CD4-positive, alpha-beta T cell (primary cell): ENCODE measurements at places on chromosomes 13 and 19.

DNA sequence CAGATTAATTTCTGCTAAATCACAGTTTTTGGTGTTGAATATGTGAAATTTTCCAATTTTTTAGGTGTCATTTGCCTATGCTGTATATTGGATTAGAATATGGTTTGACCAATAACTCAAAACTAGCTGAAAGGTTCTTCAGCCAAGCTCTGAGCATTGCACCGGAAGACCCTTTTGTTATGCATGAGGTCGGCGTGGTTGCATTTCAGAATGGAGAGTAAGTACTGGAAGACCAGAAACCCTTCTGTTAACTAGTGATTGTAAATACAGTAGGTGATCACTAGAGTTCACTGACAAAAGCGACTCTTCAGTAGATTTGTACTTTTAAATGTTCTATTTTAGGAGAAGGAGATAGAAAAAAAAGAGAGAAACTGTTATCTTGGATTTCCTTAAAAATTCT lies 22.3 kb downstream of the CDC16 start:
- no peak for DNase-seq

DNA sequence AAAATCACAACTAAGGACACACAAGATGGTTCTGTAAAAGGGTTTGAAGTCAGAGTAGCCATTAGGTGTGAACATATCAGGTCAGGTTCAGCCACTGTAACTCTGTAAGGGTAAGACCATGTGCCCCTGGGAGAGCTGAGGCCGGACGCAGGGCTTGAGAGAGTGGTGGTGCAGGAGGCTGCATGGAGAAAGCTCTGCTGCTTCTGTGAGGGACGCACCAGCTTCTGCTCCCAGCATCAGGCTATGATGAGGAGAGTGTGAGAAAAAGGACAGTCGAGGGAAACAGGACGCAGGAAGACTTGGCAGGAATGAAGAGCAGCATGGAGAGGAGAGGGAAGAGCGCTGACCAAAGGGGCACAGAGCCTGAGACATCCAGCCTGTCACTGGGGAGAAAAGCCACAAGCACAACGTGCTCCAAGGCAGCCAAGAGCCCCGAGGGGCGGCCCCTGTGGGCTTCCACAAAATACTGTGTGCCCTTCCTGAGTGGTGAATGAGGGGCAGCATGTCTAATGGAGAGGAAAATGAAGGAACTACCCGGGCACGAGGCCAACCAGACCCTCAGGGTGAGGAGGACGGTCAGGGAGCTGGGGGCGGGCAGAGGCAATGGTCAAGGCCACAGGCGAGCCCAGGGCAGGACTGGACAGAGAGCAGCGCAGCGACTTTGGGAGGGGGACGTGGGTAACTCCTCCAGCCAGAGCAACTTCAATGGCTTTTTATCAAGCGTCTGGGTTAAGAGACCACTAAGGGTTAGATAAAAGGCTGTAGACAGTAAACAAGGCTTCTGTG lies 107.7 kb downstream of the COL4A1 start:
- no peak for DNase-seq

GRCh38 chr13:21965095-21965494 lies 294.2 kb downstream of the FGF9 start:
- DNase-seq = no peak

DNA sequence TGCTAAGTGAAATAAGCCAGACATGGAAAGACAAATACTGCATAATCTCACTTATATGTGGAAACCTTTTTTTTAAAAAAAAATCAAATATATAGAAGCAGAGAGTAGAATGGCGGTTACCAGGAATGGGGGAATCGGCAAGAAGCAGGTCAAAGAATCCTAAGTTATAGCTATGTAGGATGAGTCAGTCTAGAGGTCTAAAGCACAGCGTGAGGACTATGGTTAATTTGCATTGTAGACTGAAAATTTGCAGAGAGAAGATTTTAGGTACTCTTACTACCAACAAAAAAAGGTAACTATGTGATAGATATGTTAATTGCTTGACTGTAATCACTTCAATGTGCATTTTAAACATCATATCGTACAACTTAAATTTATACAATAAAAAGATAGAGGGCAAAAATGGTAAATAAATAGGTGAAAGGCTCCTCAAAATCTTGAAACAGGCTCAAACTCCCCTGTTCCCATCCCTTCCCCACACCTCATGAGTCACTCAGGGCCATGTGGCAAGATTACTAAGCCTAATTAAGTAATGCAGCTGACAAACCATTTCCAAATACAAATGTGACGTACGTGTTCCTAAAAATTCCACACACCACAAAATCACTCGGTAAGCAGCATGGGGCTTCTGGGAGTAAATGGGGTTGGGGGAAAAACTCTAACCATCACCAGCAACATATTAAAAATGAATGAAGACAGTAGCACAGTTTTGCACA lies 159.0 kb downstream of the USP12 start:
- no peak for DNase-seq

DNA sequence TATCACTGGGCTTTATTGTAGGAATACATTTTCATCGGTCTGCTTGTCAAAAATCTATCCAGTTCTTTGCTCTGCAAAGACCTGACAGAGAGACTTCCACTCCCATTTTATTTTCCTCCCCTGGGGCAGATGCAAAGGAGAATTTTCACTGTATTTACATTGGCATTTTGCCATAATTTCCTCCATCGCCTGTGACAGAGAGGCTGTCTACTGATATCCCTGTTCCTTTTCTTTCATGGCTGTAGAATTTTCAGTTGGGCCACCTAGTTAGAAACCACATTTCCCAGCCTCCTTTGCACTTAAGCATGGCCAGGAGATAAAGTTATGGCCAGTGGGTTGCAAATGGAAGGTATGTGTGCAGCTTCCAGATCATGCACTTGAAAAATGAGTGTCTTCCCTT lies 89.3 kb downstream of the NUFIP1 start:
- no peak for DNase-seq

DNA sequence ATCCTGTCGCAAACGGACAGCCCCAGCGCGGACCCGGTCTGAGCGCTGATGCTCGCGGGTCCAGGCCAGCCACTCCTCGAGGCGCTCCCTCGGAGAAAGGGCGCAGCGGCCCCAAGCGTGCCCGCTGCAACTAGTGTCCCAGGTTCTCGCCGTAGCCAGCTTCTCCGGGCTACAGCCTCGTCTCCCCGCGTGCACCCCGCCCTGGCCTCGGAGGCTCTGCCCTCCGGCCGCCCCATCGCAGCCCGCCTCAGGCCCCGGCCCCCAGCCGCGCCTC lies 487 bp downstream of the FLT1 start:
- DNase-seq = no peak

DNA sequence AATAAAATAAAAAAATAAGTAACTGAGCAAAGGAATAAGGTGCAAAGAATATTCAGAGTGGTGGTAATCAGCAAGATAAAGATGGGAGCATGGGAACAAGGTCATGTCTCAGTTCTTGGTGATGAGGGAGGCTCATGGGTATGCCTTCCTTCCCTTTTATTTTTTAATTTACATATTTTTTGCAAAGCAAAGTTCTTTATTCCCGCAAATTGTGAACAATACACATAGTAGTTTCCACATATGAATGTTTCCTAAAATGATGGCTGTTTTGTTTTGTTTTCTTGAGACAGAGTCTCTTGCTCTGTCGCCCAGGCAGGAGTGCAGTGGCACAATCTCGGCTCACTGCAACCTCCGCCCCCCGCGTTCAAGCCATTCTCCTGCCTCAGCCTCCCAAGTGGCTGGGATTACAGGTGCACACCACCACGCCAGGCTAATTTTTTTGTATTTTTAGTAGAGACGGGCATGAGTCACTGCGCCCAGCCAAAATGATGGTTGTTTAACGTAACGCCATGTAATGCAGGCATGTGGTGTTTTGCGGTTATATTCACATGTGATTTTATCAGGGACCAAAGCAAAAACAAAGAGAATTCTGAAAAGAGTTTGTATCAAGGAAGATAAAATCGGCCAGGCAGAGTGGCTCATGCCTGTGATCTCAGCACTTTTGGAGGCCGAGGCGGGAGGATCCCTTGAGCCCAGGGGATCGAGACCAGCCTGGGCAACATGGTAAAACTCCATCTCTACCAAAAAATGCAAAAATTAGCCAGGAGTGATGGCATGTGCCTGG lies 4.5 kb upstream of the ADGRE2 start:
- no peak for DNase-seq

GRCh38 chr19:55493645-55494171 lies 5.5 kb downstream of the SSC5D start:
- DNase-seq = no peak

- no peak for DNase-seq
Measured at GRCh38 chr19:23905771-23906170, 8.9 kb upstream of the ZNF726 start.

DNA sequence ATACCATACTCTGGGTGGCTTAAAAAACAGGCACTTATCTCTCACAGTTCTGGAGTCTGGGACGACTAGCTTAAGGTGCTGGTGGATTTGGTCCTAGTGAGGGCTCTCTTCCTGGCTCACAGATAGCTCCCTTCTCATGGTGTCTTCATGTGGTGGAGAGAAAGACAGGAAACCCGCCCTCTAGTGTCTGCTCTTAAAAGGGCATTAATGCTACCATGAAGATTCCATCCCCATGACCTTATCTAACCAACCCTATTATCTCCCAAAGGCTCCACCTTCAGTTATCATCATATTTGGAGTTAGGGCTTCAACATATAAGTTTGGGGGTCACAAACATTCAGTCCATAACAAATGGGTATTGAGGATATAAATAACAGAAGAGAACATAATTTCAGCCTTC lies 139.4 kb downstream of the HS6ST3 start:
- DNase-seq = no peak

- no peak for DNase-seq
Measured at GRCh38 chr13:98557937-98558792, 18.7 kb downstream of the STK24 start.

DNA sequence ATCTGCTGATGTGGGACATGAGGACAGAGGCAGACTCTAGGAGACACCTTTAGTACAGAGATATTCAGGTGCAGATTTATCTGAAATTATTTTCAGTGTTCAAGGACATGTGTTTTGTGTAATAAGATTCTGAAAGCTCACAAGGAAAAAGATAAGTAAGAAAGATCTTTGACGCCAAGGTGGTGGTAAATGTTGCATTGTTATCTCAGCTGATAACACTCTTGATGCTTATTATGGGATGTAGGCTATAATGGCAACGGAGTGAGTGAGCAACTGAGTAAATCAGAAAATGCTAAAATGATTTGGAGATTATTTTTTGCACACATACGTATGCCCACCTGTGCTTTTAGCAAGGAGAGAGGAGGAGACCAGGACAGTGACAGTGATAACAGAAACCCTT lies 510.9 kb downstream of the KLF12 start:
- DNase-seq = no peak

DNA sequence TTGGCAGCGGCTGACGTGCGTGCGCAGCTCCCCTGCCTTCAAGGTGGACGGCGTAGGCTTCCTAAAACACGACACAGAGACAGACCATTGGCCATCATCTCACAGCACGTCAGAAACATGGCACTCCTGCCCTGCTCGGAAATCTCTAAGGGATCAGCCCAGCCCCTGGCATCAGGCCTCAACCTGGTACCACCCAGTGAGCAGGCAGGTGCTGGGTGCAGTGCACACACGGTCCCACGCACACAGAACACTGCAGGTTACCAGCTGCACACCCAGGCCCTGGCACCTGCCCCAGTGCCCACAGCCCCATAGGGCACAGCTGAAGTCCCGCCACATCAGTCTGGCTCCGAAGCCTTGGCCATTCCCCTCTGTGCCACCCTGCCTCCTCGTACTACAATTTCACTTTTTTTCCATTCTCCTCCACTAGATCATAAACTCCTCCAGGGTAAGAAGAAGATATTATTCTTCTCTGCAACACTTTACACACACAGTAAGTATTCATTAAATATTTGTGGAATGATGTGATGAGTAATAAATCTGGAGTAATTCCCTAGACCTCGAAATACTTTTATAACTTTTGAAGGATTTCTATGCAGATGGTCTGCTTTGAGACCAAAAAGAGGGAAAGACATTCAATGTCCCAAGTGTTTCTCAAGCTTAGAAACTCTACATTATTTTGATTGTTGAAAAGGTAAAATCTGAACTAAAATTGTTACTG lies 156.4 kb downstream of the COL4A1 start:
- no peak for DNase-seq

- no peak for DNase-seq
Measured at GRCh38 chr19:17121736-17122293, 46.2 kb downstream of the MYO9B start.

GRCh38 chr13:34155931-34156607 lies 338.1 kb downstream of the RFC3 start:
- DNase-seq = no peak

- DNase-seq = no peak
Measured at GRCh38 chr13:38564256-38565150, 122.4 kb upstream of the FREM2 start.

DNA sequence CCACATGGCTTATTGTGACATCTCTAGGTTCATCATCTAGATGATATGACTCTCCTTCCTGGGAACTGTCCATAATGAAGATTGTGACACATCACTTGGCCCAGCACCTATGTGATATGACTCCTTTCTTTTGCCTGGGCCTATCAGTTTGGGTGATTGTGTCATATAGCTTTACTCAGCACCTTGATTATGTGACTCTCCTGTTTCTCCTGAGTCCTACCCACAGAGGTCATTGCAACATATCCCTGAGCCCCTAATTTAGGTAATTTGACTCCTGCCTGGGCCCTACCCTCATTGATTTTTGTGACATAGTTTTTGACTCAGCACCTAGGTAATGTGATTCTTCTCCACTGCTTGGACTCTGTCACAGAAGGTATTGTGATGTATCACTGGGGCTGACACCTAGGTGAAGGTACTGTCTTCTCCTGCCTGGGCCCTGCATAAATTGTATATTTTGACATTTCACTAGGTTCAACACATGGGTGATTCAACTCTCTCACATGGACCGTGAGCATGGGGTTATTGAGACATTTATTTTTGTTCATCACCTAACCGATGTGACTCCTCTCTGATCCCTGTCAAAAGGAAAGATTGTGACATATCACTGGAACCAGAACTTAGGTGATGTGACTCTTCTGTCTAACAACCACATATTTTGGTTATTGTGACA lies 26.2 kb upstream of the ZNF254 start:
- DNase-seq = no peak

GRCh38 chr13:30978981-30979956 lies 46.8 kb downstream of the TEX26 start:
- peak; percentile 56 for DNase-seq

- DNase-seq = no peak
Measured at GRCh38 chr19:4795400-4795799, 3.9 kb downstream of the FEM1A start.

- DNase-seq = no peak
Measured at GRCh38 chr13:107842562-107843180, 372.7 kb downstream of the LIG4 start.
